GDM1 (cell line): ENCODE measurements at places on chromosomes 4 and X.

- DNase-seq: no peak
These were observed 19.4 kb upstream of the FGG start for GRCh38 chr4:154631828-154632227.

DNA sequence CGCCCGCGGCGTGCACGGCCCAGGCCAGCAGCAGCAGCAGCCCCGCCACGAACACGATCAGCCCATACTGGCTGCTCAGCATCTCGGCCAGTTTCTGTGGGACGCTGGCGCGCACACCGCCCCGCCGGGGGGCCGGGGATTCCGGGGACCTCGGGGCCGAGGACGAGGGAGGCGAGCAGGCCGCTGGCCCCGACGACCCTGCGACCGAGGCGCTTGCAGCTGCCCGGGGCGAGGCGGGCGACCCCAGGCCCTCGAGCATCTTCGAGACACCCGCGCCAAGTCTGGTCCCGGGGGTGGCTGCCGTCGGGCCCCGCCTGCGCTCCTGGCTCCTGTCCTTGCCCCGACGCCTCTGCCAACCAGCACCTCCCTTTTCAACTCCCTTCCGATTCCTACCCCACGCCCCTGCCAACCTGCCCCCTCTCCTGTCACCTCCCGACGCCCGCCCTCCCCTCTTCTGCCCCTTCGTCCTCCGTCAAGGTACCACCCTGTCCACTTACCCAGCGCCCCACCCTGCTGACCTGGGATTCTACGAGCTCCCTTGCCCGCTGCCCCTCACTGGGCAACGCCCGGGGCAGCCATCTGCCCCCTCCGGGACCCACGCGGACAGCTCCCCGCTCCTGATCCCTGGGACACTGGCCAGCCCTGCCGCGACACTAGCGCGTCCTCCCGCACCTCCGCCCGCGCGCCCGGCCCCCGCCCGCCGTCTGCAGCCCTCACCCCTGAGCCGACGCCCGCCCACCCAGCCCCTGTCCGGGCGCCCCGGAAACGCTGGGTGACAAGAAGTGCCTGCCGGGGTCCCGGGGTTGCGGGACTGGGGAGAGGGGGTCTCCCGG, at the start of gene OTOP1:
Gene OTOP1, minus strand, starts transcription at position 324 of the 833 bp plus-strand sequence. Its CDS starts 65 bp downstream, at position 259.
- no peak for DNase-seq

DNA sequence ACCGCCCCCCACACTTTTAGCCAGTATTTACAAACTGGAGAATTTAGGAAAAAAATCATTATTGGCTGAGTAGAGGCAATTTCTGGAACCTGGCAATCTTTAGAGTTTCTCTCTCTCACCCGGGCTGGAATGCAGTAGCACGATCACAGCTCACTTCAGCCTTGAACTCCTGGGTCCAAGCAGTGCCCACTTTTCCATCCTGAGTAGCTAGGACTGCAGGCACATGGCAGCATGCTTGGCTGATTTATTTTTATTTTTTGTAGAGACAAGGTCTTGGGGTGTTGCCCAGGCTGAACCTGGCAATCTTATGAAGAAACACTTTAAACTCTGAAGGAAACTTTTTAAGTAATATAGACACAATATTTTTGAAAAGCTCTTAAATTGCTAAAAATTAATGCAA, 120.1 kb downstream of the AFF1 start:
- no peak for DNase-seq

DNA sequence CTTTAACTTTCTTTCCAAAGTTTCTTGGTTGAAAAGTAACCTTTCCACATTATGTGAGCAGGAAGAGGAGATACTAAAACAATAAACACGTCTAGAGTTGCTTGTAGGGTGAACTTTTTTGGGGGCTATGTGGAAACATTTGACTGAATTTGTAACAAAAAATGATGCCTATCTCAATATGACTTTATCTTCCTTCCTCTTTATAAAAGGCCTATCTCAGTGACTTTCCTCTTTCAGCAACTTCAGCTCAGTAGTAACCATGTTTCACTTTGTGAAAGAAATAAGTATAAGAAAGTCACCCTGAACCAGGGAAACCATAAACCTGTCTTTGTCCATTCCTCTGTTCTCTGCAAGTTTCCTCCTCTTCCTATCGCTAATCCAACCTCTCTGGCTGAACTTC, 124.7 kb upstream of the TMEM164 start:
- DNase-seq: no peak

- DNase-seq: no peak
These were observed 5.8 kb downstream of the ANOS1 start for GRCh38 chrX:8726031-8726652.

DNA sequence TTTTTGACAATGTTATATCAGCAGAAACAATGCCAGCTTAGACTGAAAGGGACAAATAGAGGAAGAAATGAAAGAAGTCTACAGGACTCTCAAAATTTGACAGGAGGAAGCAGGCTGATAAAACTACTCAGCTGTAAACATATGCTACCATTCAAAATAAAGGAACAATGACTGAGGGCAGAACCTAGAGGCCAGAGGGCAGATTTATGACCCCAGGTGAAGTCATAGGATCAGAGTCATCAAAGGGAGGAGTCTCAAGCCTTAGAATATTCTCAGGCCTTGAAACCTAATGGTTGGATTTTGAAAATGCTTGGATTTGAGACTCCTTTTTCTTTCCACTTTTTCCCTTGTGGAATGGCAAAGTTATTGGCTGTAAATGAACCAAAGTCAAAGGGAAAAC, 17.0 kb upstream of the SYTL5 start:
- no peak for DNase-seq

DNA sequence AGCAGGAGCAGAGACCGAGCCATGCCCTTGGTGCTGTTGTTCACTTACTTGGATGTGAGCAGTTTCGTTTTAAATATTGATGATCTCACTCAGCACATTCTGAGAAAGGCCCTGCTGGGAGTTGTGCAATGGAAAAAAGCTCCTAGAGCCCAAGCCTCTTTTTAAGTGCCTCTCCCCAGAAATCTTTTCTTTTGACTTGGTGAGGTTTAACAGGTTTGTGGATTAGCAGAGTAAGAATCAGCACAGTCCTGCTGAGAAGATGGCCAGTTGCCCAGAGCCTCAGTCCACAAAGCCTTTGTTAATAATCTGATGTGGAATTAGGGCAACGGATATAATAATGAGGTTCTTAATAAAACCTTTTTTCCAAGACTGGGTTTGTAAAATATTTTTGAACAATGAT, 157.5 kb upstream of the ATP6AP2 start:
- no peak for DNase-seq

DNA sequence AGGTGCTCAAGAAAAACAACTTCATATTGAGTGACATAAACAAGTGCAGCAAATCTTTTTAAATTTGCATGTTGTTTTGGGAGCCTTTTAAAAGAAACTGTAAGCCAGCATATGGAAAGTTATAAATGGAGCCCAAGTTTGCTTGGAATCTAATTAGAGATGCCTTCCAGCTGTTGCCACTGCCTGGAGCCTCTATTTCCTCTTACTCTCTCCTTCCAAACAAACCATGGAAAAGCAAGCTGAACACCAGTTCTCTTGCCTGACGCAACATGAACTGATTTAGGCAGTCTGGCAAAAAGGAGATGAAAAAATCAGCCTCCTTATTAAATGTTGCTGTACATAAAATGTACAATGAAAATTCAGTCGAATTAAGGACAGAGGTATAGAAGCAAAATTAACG, 21.5 kb downstream of the ARSJ start:
- DNase-seq: no peak

DNA sequence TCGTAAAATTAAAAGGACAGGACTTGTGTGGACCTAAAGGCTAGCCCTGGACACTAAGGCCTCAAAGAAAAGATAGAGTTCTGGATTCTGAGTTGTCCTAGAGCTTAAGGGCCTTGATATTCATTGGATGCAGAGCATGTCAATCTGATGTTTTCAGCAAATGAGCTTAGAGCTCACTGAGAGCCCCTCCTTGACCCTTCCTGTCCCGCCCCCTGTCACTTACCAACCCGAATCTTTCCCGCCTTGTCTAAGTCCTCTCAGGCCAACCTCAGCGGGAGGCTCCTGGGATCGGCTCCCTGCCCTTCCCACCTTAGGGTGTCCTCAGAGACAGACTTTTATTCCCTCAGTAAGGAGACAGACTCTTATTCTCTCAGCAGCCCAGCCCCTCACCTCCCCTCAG, at the start of gene CT47C1:
Gene CT47C1, plus strand, starts transcription at position 250 of the 400 bp plus-strand sequence. CDS start 233 bp downstream, outside the sequence.
- no peak for DNase-seq

- no peak for DNase-seq
These were observed 48.4 kb upstream of the RPS6KA3 start for GRCh38 chrX:20315140-20315539.

DNA sequence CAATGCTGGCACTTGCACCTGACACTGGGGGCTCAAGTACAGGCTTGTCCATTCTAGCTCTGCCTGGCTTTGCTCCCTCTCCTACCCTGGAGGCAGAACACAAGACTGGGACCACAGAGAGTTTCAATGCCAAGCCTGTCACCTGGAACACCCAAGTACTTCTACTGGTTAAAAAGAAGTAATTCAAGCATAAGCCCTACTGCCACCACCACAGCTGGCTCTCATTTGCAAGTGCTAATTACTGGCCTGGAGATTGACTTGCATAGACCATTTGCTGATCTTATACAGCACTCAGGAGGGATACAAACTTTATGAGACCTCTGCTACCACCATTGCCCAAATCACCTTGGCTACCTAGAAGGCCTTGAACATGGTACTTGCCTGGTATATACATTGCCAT, 1550.9 kb downstream of the C4orf33 start:
- DNase-seq: no peak

DNA sequence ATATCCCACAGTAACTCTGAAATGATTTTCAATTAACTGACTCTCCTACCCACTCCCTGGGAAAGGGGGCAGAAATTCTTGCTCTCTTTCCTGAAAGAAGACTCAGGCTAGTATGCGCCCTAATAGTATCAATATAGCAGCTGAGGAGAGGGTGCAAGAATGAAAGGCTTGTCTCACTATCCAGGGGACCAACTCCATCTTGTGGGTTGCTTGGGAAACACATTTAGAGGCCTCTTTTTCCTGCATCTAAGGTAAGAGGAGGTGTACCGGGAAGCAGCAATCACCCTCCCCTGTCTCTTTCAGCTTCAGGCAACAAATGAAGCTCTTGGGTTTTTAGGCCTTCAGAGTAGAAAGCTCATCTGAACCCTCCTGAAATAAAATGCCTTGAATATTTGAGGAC, 11.3 kb downstream of the TMEM255A start:
- DNase-seq: no peak

DNA sequence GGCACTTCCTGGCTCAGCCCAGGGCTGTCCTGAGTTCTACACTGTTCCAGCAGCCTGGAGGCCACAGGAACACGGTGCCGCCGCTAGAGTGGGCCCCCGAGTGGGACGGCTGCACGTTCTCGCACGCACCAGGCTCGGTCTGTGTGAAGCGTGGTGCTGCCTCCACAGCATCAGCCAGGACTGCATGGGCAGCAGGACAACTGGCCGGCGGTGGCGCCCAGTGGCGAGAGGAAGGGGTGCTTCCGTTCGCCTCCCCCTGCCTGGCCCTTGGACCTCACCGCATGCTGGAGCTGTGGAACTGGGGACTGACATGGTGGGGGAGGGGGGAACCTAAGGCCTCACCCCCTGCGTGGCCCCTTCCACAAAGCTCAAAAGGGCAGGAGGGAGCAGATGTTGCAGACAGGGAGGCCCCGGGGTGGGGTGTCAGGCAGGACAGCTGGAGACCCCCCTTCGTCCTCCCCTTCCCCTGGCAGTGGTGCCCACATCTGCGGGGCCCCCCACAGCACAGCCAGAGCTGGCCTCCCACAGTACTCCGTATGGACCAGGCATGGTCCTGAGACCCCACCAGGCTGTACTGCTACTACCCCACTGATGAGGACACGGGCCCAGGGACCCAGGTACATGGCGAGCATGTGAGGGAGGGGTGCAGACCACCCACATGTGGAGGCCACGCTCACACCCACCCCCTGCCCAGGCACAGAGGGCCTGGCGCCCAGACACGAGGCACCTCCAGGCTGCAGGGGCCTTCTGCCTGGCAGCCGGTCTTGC, 58.5 kb downstream of the ACOX3 start:
- DNase-seq: no peak

GRCh38 chr4:86678796-86679195, 84.7 kb downstream of the PTPN13 start:
- DNase-seq: no peak

- DNase-seq: no peak
These were observed 211.9 kb downstream of the SOX3 start for GRCh38 chrX:140292961-140293360.

GRCh38 chr4:10130178-10130888, 13.7 kb upstream of the WDR1 start:
- DNase-seq: no peak

DNA sequence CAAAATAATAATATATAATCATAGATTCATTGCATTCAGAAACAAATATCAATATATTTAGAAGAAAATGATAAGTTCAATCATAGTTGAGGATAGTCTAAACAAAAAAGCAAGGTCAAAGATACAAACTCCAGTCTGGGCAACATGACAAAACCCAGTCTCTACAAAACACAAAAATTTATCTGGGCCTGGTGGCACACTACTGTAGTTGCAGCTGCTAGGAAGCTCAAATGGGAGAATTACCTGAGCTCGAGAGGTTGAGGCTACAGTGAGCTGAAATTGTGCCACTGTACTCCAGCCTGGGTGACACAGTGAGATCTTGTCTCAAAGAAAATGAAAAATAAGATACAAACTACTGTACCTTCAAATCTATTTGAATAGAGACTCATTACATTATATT, 52.7 kb upstream of the ANXA10 start:
- no peak for DNase-seq

- DNase-seq: no peak
These were observed 5.9 kb upstream of the HAND2 start for GRCh38 chr4:173535957-173536356.

DNA sequence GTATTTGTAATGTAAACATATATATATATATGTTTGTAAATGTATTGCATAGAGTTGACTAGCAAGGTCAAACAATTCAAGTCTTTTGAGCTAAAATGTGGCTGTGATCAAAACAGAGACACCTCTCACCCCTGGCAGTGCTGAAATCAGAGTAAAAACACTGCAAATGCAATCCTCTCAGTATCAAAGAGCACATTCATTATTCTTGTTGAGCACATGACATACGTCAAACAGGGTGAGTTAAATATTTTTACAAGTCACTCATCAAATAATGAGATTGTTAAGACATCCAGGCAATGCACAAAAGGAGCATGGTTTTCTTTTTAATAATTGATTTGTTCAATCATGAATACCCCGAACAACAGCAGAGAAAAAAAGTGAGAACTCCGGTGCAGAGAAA, 114.1 kb upstream of the KCNIP4 start:
- no peak for DNase-seq
